ENCODE measurements at places on chromosomes 4 and X.
A peak's percentile ranks its signal among the peaks of the same experiment; 100 is the strongest.

- no peak for DNase-seq
These were observed 18.4 kb upstream of the AFF1 start for GRCh38 chr4:86916392-86916791.

DNA sequence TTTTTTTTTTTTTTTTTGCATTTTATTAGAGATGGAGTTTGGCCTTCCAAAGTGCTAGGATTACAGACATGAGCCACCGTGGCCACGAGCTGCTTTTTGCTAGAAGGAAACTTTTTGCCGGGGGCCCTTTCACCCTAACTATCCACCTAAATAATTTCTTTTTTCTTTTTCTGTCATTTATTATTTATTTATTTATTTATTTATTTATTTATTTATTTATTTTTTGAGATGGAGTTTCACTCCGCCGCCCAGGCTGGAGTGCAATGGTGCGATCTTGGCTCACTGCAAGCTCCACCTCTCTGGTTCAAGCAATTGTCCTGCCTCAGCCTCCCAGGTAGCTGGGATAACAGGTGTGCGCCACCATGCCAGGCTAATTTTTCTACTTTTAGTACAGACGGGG lies 303.9 kb downstream of the ASMT start:
- DNase-seq: no peak

DNA sequence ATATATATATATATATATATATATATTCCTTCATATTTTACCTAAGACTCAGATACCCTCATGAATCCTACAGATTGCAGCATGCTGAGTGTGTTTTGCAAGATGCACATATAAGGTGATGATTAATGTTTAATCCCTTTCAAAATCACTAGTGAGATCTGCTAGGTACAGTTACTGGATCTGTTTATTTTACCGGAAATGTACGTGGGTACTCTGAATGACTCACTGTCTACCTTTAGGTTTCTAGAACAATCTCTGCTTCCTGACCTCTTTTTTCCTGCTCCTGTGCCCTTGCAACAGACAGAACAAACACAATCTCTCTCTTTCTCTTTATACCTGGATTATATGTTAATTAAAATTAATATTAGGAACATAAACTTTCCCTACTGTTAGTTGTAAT lies 379.6 kb downstream of the FAM133A start:
- no peak for DNase-seq

GRCh38 chr4:18166925-18167324 lies 145.4 kb upstream of the LCORL start:
- no peak for DNase-seq

DNA sequence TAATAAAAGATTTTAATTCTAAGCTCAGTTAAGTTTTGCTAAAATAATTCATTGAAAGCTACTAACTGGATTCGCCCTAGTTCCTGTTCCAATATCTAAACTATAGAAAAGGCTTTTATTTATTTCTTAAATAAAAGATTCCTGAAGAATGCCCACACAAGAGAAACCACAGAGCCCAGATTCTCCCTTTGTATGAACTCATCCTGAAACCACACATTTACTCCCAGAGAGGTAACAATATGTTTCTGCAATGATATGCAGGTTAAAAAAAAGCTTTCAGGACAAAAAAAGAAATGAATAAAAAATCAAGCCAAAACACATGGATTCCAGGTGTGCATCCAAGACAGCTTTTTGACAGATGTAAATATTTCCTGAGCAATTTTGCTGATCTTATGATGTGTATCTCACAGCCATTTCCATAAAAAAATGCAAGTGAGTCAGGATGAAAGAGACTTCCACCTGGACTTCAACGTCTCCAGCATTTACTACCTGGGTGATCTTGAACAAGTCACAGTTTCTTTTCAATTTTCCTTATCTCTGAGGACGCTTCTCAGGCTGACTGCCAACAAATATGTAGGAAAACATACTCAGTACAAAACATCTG lies 234.4 kb upstream of the FAT1 start:
- no peak for DNase-seq

DNA sequence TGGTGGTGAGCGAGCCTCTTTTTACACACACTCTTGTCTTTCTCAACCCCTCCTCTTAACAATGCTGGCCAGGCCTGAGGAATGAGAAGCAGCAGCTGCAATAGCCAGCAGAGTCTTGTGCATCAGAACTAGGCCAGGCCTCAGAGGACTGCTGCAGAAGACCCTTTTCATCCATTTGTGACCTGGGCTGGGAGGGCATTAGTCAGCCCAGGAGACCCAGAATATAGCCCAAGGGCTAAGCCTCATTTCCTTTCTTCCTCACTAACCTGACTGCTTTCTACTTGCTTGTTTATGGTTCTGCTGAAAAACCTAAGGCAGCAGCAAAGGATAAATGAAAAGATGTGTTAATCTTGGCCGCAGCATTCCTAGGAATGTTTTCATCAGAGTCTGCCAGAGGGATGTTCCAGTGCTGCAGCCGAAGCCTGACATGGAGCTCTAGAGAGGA lies 254.7 kb upstream of the AR start:
- DNase-seq: no peak

GRCh38 chr4:174152717-174153466 lies 130.6 kb downstream of the FBXO8 start:
- no peak for DNase-seq

GRCh38 chr4:84189144-84189543 lies 309.9 kb downstream of the NKX6-1 start:
- DNase-seq: no peak

DNA sequence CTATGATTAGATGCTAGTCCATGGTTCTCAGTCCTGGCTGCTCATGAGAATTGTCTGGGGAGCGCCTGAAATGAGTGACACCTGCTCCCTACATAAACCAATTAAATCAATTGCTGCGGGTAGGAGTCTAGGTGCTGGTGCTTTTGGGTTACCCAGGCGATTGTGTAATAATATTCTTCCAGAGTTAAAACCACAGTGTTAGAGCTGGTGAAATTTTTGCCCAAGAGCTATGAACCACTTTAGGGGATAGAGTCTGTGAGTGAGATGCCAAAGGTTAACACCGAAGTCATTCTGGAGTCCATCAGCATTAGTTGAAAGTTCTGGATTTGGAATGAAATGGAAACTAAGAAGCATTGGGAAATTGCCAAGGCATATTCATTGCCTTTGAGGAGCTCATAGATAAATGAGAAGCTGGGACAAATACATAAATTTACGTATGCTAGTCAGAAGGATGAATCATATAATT lies 15.3 kb downstream of the PDK3 start:
- DNase-seq: no peak

DNA sequence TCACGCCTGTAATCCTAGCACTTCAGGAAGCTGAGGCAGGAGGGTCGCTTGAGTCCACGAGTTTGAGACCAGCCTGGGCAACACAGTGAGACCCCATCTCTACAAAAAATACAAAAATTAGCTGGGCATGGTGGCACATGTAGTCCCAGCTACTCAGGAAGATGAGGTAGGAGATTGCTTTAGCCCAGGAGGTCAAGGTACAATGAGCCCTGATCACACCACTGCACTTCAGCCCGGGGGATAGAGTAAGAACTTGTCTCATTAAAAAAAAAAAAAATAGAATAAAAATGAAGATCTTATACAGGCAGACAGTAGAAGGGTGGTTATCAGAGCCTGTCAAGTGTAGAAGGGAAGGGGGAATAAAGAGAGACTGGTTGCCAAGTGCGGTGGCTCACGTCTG lies 116.9 kb downstream of the PDS5A start:
- DNase-seq: no peak

- no peak for DNase-seq
These were observed 405 bp upstream of the ZAR1 start for GRCh38 chr4:48489683-48490011.

DNA sequence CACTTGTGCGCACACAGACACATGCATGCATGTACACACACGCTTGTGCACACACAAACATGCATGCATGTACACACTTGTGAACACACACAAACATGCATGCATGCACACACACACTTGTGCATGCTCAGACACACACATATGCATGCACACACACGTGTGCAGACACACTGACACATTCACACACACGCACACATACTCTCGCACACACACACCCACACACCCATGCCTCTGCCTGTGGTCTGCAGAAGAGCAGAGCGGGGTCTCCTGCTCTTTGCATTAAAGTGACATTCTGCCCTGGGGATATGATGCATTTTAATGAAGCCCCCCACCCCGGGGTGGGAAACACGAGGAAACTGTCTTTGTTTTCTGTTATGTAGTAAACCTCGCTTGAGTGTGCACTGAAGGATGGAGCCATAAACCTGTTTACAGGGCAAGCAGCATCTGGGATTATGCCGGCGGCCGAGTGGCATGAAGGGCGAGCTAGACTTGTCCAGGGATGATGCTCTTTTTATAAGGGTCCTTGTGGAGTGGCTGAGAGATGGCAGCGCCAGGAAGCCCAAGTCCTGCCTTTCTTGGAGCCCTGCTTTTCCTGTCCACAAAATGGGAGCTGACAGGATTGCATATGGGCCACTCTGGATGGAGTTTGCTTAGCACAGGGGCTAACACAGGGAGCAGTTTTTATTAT lies 17.8 kb downstream of the PSAPL1 start:
- DNase-seq: no peak

GRCh38 chr4:139876337-139876941 lies 210.8 kb downstream of the MGST2 start:
- DNase-seq: no peak

DNA sequence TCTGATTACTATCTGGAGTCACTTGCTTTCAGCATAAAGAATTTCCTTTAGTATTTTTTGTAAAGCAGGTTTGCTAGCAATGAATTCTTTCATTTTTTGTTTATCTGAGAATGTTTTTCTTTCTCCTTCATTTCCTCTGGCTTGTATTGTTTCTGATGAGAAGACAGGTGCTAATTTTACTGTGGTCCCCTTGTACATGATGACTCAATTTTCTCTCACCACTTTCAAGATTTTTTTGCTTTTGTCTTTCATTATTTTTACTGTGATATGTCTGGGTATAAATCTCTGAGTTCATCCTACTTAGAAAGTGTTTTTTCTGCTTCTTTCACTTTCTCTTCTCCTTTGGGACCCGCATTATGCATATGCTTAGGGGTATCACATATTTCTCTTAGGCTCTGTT lies 62.6 kb downstream of the PKD2 start:
- DNase-seq: no peak

- DNase-seq: no peak
These were observed 102.8 kb downstream of the PJA1 start for GRCh38 chrX:69062493-69062892.

- no peak for DNase-seq
These were observed 11.9 kb upstream of the SOD3 start for GRCh38 chr4:24783506-24783905.

GRCh38 chrX:153681175-153681574 lies 6.6 kb upstream of the SLC6A8 start:
- no peak for DNase-seq

GRCh38 chr4:151324752-151325110 lies 674 bp downstream of the SH3D19 start:
- no peak for DNase-seq

GRCh38 chrX:69211701-69212100 lies 46.4 kb upstream of the PJA1 start:
- no peak for DNase-seq

DNA sequence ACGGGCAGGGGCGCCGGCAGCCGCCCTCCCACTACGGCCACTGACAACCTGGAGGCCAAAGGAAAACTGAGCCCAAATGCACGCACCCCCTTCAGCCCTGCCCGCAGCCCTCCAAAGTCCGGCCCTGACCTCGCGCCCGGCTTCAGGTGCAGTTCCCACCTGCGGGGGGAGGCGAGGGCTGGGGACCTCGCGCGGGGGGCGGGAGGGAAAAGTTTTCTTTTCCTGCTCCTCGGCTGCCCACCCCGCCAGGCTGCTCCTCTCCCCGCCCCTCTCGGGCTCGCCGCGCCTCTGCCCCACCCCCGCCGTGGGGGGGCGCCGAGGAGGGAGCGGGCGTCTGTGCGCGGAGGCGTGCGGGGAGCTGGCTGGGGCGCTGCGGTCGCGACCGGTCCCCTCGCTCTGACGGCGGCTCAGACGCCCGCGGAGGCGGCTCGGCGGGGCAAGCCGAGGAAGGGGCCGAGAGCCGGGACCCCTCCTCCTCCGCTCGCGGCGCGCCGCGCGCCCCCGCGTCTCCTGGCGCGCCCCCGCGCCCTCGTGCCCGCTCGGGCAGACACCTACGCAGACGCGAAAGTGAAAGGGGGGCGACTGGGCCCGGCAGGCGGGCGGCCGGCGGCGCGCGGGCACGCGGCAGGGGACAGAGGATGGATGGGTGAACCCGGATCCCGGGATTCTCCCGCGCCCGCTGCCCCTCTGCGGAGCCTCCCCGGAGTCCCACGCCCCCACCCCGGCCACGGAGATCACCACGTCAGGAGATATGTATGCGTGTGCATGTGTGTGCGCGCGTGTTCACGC lies 3.1 kb upstream of the NR3C2 start:
- peak; percentile 33 for DNase-seq

DNA sequence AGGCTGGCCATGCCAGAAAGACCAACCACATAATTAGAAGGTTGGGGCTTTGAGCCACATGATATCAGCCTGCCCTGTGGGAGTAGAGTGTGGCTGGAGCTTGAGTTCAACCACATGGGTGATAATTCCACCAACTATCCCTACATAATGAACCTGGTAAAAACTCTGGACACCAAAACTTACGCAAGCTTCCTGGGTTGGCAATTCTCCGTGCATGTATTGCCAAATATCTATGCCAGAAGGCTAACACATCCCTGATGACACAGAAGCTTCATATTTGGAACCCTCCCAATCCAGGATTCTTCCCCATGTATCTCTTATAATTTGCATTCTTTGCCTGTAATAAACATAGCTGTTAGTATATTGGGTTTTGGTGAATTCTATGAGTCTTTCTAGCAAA lies 68.2 kb downstream of the FUNDC1 start:
- no peak for DNase-seq

GRCh38 chr4:6192245-6192644 lies 8.1 kb downstream of the JAKMIP1 start:
- DNase-seq: no peak

DNA sequence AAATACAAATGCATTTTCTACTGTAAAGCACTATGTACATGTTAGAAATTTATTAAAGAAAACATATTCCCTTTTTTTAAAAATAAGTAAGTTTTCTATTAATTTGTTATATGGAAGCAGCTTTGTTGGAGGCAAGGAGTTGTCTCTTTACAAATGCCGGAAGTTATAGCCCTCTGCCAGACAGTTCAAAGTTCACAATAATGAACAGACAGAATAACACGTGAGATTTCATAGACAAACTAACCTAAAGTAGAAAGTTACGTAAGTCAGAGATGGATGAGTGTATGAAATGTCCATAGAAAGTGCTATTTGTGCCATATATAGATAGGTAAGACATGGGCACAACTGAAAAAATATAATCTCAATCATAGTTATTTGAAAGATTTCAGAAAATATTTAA lies 43.9 kb upstream of the NEIL3 start:
- no peak for DNase-seq

All from Kasumi-1 (cell line).